Cortex of kidney (tissue), 1 donor: ENCODE measurements at places on chromosomes 7 and 10.

GRCh38 chr10:85611746-85612377 is 754.7 kb downstream of the GRID1 start:
- DNase-seq: no peak

DNA sequence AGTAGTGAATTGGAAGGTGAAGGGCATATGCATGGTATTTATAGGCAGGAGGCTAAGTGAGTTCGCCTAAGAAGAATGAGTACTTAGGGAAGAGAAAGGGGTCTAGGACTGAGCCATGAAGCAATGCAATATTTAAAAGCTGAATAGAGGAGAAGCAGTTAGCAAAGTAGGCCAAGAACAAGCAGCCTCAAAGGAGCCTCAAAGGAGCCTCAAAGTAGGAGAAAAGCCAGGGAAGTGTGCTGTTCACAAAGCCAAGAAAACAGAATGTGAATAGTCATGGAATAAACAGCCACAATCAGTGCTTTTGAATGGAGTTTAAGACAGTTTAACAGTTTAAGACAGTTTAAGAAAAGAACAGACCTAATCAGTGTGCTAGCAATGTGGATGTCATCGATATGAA is 762.0 kb downstream of the SORCS1 start:
- DNase-seq: no peak

- DNase-seq: no peak
Observed at GRCh38 chr7:116553168-116553964, 28.5 kb downstream of the CAV1 start.

- no peak for DNase-seq
Observed at GRCh38 chr10:34002896-34003295, 668.4 kb upstream of the NRP1 start.
